ENCODE measurements at places on chromosomes 6 and 20.

DNA sequence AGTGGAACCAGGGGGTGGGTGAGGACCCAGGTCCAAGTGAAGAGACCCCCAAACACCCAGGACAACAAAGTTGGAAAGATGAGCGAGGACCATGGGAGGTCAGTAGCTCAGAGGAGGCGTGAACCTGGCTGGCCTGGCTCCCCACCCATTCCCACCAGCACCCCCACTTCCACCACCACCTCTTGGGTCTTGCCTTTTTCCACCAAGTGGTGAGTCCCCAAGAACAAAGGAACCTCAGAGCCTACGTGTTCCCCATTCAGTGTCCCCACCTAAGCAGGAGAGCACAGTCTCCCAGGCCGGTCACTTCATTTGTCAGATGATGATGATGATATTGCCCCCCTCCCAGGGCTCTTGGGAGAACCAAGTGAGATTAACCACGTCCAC, 531 bp upstream of the VWA7 start:
- no peak for DNase-seq
- H3K4me3 ChIP-seq, result peak overlapping the region; percentile 14

- no peak overlapping the region for H3K4me3 ChIP-seq
- peaks cover 2% of the 10 kb centered on the region for H3K36me3 ChIP-seq
- peaks cover 10% of the 10 kb centered on the region for H3K4me1 ChIP-seq
- DNase-seq, result no peak
These were observed 107.8 kb upstream of the ESR1 start for GRCh38 chr6:151699719-151700118.

DNA sequence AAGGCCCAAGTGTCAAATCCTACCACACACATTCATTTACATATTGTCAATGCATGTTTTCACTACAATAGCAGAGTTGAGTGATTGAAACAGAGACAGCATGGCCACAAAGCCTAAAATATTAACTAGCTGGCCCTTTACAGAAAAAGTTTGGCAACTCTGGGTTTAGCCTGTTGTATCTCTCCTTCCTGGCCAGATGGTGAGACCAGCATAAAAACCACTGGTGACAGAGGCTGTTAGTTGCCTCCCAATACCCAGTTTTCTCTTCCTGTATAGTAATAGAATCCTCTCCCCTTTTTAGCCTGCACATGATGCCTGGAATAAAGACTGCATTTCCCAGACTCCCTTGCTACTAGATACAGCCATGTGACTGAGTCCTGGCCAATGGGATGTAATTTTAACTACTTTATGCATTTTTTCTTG, 100.0 kb upstream of the TAB2 start:
- H3K4me1 ChIP-seq, result peaks cover 6% of the 10 kb centered on the region
- no peak overlapping the region for H3K4me3 ChIP-seq
- H3K27ac ChIP-seq, result no peak overlapping the region
- H3K36me3 ChIP-seq, result no peaks in the 10 kb centered on the region
- DNase-seq, result no peak
- no peaks in the 10 kb centered on the region for H3K27me3 ChIP-seq

DNA sequence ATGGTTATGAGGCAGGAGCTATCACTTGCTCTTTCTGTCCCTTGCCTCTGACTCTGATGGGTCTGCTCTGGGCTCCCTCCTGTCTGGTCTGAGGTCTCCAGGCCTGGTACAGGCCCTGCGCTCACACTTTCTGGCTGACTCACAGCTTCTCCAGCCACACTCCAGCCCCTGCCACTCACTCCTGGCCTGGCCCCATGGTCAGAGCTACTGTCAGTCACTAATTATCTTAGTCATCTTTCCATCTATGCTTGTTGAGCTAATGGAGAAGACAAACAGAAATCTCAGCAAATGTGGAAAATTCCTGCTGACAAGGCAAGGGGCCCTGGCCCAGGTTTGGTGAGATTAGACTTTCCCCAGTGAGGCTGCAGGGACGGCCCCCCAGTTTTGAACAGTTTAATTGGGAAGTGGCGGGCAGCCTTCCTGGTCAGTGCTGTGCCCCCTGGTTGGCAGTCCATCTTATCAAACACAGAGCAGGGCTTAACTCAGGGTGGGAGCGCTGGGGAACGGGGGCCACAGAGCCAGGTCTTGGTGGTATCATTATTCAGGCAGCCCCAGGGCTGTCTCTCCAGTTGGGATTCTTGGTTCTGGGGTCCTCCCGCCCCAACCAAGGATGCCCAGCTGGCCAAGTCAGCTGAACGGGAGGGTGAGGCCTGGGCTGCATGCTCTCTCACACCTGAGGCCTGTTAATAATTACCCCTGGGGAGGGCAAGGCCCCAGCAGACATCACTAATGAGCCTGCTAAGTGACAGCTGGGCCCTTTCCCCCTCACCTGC, 63.4 kb downstream of the VEGFA start:
- DNase-seq, result no peak
- H3K36me3 ChIP-seq, result no peaks in the 10 kb centered on the region
- no peak overlapping the region for H3K27ac ChIP-seq
- no peak overlapping the region for H3K4me3 ChIP-seq
- peaks cover 22% of the 10 kb centered on the region for H3K27me3 ChIP-seq

- H3K27ac ChIP-seq, result no peak overlapping the region
- no peak overlapping the region for H3K4me3 ChIP-seq
- peaks cover 1% of the 10 kb centered on the region for H3K36me3 ChIP-seq
- H3K27me3 ChIP-seq, result no peaks in the 10 kb centered on the region
- no peaks in the 10 kb centered on the region for H3K4me1 ChIP-seq
- DNase-seq, result no peak
These were observed 111.9 kb downstream of the TBX18 start for GRCh38 chr6:84652356-84653026.

Measured in central memory CD8-positive, alpha-beta T cell (primary cell).